ENCODE measurements at places on chromosomes 13 and 19.

DNA sequence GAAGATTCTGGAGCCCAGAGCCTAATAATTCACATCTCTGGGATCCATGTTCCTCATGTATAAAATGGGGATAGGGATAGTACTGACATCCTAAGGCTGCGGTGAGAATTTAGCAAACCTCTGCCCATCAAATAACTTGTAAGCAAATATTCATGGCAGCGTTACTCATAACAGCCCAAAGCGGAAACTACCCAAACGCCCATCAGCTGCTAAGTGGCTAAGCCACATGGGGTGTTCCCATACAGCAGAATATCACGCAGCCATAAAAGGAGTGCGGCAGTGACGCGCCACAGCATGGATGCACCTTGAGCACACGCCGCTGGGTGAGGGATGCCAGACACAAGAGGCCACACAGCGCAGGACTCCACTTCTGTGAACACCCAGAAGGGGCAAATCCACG is 19.7 kb downstream of the VRK3 start:
- DNase-seq, result no peak

GRCh38 chr13:24272452-24273161 is 36.8 kb upstream of the C1QTNF9 start:
- no peak for DNase-seq

GRCh38 chr19:7004313-7004931 is 16.8 kb downstream of the MBD3L2B start:
- DNase-seq, result no peak

GRCh38 chr19:17202249-17202648 is 12.9 kb upstream of the USE1 start:
- no peak for DNase-seq

DNA sequence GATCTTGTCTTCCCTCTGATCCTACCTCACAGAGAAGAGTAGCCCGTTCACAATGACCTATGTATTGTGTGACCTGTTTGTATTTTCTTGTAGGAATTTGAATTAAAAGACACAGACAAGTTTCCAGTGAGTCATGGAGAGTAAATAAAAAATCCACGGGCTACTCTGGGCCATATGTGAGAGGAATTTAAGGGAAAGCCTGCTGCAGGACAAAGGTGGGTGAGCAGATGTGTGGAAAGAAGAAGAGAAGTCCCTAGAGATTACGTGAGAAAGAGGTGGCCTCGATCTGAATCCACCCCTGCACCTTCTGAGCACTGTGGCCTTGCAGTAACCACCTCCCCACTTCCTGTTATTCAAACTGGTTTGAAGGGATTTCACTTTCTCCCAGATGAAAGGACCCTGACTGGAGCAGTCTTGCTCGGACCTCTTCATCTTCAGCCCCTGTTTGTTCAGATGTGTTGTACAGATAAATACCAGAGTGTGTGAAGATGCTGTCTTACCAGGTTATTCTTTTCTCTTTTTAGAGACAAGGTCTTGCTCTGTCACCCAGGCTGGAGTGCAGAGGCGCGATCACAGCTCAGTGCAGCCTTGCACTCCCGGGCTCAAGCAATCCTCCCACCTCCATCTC is 205.4 kb downstream of the PDS5B start:
- DNase-seq, result no peak

DNA sequence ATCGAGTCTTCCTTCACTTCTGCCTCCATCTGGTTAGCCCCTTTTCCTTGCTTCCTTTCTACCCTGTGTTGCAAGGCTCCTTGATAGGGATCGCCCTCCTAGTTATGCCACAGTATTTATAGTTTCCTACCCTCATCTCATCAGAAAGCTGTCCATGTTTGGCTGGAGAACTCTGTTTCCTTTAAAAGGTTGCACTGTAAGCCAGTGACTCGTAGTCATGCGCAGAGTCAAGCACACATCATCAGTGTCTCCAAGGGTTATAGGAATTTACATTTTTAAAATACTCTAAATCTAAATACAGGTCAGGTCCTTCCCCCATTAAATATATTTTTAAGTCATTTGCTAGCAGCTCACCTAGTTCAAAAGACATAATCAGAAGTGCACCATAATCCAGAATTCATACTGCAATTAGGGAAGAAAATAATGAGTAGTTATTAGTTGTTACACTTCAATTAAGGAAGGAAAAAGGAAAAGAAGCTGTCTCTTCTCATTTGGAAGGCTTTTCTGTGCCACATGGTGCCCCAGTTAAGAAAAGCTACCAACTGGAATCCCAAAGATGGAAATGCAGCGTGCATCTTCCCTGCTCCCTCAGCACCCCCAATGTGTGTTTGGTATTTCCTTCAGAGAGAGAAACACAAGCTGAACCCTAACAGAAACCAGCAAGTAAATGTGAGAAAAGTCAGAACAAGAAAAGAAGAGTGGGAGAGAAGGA is 81.0 kb downstream of the GPR12 start:
- no peak for DNase-seq

DNA sequence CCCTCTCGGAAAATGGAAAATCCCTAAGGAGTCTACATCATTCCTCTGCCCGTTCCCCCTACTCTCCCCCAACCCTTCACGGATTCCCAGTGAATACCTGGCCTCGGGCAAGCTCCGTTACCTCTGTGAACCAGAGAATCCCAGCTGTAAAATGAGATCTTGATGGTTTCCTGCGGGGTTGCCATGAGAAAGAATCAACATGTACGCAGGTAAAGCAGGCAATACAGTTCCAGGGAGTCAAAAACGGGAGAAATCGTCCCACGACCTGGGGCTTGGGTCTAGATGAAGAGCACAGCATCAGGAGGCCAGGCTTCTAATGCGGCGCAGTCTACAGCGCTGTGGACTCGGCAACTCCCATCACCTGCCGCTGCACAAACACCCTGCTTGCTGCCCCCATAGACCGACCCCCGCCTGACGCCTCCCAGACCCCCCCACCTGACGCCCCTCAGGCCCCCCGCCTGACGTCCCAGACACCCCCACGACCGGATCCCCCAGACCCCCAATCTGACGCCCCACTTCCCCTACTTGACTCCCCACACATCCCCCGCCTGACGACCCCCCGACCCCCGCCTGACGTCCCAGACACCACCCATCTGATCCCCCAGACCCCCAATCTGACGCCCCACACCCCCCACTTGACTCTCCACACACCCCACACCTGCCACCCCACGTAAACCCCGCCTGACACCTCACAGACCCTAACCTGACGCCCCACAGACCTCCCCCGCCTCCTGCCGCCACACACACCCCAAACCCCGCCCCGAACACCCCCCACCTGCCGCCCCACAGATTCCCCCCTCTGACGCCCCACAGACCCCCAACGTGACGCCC is 680 bp downstream of the LIG4 start:
- no peak for DNase-seq

DNA sequence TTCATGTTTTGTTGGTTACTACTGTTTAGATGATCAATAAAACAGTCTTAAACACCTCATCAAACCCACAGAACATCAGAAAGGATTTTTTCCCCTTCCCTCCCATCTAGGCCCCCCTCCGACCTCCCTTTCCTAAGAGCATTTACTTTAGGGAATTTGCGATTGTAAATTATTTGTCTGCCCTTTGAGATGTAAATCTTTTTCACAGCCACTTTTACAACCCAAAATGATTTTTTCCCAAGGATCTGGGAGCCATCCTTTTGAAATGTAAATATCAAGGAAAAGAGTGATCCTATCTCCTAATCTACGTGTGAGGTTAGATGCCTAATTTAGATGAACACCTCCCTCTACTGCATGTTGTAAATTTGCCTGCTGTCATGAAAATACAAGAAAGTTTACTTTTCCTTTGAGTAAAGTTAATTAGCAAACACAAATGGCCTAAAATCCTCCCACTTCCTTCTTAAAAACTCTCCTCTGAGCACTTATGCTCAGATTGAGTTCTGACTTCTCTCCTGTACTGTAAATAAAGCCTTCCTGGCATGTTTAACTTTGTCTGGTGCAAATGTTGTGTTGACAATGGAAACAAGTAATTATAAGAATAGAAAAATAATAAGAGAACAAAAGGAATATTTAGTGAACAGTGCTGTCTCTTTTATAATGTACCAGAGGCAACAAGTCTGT is 1646.9 kb upstream of the SPRY2 start:
- DNase-seq, result no peak

DNA sequence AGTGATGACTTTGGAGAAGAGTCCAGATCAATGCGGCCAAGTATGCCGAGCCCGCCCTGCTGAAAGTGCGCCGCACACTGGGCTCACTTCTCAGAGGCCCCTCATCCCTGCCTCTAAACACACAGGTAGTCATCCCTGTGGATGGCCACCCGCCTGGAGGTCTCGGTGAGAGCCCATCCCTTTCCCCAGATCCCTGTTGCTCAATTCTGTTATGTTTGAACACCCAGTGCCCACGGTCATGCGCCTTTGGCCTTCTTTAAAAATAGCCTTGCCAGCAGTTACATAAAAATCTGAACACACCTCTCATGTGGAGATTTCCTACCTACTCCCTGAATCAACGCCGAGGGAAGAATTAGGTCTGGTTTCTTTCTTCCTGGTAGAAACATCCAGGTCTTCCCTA is 11.9 kb downstream of the ELAVL1 start:
- no peak for DNase-seq

- DNase-seq, result no peak
These were observed 2.6 kb downstream of the NEK3 start for GRCh38 chr13:52156724-52157261.

- no peak for DNase-seq
These were observed 232.0 kb upstream of the SPRY2 start for GRCh38 chr13:80572923-80573316.

DNA sequence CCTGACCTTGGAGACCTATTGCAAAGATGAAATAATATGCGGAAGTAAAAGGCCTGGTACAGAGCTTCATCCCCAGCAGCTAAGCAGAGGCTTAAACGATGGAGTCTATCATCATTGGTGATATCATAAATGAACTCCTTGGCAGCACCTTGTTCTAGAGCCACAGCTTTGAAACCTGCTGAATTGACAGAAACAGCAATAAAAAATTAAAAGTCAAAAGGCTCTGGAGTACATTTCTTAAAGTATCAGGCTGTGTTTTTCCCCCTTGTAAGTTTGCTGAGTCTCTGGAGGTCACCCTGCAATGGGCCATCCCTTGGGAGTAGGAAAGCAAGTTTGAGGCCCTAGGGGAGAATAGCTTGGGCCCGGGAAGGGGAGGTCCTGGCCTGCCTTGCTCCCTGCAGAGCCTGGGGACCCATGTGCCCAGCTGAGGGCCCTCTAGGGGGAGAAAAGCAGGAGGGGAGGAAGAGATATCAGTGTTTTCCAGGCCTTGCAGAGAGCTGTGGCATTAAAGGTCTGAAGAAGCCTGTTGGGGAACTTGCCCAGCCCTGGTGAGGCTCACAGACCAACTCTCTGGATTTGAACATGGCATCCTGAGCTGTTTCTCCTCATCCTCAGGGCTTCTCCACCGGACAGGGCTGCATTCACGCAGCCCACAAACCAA is 416.1 kb downstream of the ZNF536 start:
- no peak for DNase-seq

DNA sequence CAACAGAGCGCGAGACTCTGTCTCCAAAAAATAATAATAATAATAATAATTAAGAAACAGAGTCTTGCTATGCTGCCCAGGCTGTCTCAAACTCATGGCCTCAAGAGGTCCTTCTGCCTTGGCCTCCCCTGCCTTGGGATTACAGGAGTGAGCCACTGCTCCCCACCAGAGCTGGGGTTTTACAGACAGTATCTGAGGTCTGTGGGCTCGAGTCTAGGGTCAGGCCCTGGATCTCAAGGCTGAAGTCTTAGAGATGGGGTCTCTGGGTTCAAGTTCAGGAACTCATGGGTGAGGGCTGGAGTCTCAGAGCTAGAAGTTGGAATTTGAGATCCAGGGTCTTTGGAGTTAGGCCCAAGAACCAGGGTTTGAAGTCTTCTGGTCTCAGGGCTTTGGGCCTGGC is 3.5 kb downstream of the IL11 start:
- no peak for DNase-seq

DNA sequence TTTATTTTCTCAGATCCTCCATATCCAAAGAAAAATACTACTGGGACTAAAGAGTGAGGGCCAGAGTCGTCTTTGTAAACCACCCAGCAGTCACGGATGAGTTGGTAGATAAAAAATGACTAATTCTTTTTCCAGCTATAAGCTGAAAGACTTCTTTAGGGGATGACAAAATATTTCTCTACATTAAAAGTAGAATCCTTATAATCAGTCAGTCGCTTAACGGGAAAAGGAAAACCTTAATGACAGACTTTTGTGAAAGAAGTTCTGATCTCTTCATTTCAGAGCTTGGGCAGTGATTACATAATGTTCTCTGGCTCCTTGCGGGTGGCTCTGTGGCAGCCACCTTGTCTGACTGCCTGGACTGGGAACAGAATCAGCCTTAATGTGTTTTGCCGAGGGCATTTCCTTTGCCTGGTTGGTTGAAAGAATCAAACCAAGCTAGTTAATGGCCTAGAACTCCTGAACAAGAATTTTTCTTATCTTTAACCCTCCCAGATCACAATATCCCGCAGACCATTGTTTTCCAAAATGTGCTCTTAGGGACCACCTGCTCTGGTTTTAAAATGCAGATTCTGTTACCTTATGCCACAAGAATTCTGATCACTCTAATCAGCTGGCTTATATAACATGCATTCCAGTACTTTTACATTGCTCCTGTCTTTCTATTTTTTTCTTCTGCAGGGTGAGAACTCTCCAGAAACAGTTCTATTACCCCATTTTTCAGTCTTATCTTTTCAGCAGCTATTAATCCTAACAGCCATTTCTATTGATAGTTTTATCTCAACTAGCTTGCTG is 2.5 kb downstream of the ITM2B start:
- DNase-seq, result no peak

GRCh38 chr13:26956522-26957142 is 196.0 kb upstream of the GPR12 start:
- DNase-seq, result no peak

GRCh38 chr19:48867123-48867745 is 1.2 kb downstream of the PLEKHA4 start:
- DNase-seq, result no peak

DNA sequence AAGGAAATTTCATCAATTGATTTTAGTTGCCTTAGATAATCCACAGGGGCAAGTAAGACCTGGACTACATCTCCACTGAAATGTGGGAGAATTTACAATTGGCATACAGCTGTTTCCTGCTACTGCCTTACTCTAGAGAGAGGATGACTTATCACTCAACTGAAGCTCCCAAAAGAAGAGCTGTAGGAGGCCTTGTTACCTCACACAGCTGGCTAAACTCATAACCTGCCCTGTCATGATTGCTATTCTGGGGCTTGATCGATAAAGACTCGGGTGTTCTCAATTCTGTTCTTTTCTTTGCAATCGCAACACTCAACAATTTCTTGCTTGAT is 1396.4 kb downstream of the EFNB2 start:
- no peak for DNase-seq

DNA sequence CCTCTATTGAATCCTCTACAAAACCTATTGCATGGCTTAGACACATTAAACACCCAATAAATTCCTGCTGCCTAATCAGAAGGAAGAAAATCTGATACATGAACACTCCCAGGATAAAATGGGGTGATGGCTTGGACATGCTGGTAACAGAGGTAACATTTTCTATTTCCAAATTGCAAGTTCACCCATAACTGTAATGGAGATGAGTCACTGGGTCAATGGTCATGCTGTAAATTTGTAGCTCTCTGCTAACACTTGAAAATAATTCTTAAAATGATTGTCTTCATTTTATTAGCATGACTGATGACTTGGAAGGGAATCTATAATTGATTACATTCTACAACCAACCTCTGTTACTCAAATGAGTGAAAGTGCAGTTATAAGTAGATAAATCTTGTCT is 434.1 kb downstream of the FGF14 start:
- DNase-seq, result no peak

Data from effector CD4-positive, alpha-beta T cell (primary cell).